ENCODE measurements at places on chromosomes 5 and 9.

DNA sequence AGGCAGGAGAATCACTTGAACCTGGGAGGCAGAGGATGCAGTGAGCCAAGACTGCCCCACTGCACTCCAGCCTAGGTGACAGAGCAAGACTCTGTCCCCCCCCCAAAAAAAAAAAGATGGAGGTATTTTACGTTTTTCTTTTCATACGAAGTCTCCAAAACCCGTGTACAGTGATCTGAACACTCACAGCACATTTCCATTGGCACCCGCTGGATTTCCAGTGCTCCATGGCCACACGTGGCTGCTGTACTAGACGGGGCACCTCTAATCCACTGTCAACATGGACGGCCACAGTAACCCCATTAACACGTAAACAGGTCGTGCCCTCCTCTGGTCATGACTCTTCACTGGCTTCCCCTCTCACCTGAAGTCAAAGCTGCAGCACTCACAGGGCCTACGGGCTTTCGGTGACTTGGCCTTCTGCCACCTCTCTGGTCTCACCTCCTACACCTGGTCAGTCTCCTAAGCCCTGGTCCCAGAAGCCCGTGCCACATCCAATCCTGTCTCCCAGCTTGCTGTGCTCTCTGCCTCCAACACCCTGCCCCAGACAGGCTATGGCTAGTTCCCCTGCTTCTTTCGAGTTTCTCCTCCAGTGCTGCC is 22.1 kb downstream of the TBC1D9B start:
- no peak for DNase-seq

GRCh38 chr5:65919773-65920172 is 6.6 kb upstream of the ERBIN start:
- DNase-seq = no peak

- DNase-seq = no peak
Observed at GRCh38 chr9:17600962-17601593, 22.2 kb downstream of the SH3GL2 start.

GRCh38 chr5:13454050-13454449 is 490.4 kb downstream of the DNAH5 start:
- DNase-seq = no peak

DNA sequence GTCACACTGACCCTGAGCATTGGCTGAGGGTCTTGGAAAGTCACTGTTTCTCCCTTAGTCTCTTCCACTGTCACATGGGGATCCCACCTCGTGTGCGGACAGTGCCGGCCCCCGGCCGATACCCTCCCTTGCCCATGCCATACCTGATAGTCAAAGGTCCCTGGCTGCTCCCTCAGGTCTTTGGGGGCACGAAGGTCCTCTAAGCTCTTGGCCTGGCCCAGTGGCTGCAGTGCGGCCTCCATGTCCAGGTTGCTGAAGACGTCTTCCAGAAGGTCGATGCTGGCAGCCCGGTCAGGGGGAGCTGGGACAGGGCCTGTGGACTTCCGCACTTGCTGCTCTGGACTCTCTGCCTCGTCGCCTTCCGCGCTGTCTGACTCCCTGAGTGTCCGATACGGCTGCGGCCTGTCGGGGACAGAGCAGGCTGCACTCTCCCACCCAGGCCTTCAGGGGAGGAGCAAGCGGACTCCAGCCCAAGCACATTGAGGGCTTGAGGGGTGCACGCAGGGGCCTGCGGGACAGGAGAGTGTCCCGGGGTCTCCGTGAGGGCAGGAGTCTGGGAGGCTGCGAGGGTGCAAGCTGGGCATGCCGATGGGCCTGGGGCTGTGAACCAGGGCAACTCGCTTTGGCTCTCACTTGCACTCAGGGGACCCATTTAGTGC is 27.6 kb downstream of the CRB2 start:
- no peak for DNase-seq

DNA sequence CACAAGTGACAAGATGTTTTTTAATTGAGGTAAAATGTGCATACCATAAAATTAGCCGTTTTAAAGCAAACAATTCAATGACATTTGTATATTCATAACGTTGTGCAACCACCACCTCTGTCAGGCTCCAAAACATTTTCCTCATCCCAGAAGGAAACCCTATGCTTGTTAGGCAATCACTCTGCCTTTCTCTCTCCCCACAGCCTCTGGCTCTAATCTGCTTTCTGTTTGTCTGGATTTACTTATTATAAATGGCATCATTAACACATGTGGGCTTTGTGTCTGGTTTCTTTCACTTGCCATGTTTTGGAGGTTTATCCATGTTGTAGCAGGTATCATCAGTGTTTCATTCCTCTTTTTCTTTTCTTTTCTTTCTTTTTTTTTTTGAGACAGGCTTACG is 1.4 kb upstream of the N4BP3 start:
- no peak for DNase-seq

DNA sequence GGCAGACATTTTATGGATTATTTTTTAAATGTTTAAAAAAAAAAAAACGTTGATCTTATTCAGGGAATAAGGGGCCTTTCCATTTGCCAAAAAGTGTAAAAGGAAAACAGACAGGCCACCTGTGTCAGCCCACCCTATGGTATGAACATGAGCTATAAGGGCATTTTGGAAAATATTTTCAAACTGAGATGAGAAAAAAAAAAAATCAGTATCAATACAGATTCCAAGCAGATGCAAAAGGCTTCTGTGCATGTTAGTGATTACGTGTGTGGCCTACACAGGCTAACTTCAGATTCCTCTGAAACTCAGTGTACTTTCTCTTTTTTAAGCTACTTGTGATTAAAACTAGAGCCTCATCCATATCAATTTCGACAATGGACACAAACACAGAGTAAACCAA is 189.9 kb downstream of the BNC2 start:
- no peak for DNase-seq
